Psoas muscle (tissue), 8 donors: ENCODE measurements at places on chromosomes 6 and 20. TPM values are rescaled to one million over a fixed set of nuclear protein-coding genes. Genes with fewer than 3 reads are reported as not detected.

NRN1 gene
- total RNA-seq: 12.8 TPM

UCKL1 gene
- total RNA-seq: 36.9 TPM

MSH5 gene
- 1.7 TPM for total RNA-seq

CAGE1 gene
- not detected for total RNA-seq

AGER gene
- total RNA-seq: 0.85 TPM

ENPP5 gene
- 5.8 TPM for total RNA-seq

KCNK15 gene
- 0.79 TPM for total RNA-seq

RNF39 gene
- total RNA-seq: not detected

NOL7 gene
- total RNA-seq: 44.5 TPM

ADGRF5 gene
- 18.7 TPM for total RNA-seq

TPX2 gene
- 2.1 TPM for total RNA-seq

IMPG1 gene
- total RNA-seq: not detected

SCUBE3 gene
- total RNA-seq: 0.10 TPM

TXLNB gene
- 170 TPM for total RNA-seq

SAMD5 gene
- 0.19 TPM for total RNA-seq

SNAP25 gene
- total RNA-seq: not detected

AIF1 gene
- 9.5 TPM for total RNA-seq

CLDN20 gene
- not detected for total RNA-seq

SLCO4A1 gene
- 9.0 TPM for total RNA-seq

RANBP9 gene
- 63.4 TPM for total RNA-seq
